NCI-H446 (cell line): ENCODE measurements at places on chromosomes 13 and 19.

DNA sequence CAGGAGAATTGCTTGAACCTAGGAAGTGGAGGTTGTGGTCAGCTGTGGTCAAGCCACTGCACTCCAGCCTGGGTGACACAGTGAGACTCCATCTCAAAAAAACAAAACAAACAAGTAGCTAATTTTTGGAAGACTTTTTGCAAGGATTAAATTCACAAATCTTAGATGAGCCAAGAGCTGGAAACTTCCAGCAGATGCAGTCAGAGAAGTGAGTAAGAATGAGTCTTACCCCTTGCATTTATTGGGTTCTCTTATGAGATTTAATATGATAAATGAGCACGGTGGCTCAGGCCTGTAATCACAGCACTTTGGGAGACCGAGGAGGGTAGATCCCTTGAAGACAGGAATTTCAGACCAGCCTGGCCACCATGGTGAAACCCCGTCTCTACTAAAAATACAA, 44.9 kb upstream of the NBEA start:
- DNase-seq: no peak

- no peak for DNase-seq
These were observed 64.0 kb downstream of the ANKRD10 start for GRCh38 chr13:110850840-110851239.

GRCh38 chr13:45851171-45851921, at the start of gene SIAH3:
SIAH3 (minus strand) TSS chr13:45851753; CDS start chr13:45851629, 124 bp downstream.
- no peak for DNase-seq

DNA sequence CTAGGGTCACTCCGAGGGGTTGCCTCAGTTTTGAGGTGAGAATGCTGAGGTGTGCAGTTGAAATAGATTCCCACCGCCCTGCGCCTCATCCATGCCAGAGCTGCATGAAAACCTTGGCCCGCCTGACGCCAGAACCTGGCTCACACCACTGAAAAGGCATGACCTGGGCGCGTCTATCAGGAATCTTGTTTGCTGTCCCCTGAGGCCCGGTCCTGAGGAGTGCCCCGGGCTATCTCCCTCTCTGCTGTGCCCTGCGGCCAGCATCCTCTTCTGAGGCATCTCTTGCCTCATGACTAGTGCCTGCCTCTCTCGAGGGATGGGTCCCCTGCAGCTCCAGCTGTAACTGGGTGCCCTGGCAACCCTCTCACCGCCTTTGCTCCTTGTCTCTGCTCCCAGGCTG, 28.1 kb downstream of the SMARCA4 start:
- no peak for DNase-seq

- DNase-seq: no peak
These were observed 286.1 kb downstream of the KCTD12 start for GRCh38 chr13:76600081-76600480.

DNA sequence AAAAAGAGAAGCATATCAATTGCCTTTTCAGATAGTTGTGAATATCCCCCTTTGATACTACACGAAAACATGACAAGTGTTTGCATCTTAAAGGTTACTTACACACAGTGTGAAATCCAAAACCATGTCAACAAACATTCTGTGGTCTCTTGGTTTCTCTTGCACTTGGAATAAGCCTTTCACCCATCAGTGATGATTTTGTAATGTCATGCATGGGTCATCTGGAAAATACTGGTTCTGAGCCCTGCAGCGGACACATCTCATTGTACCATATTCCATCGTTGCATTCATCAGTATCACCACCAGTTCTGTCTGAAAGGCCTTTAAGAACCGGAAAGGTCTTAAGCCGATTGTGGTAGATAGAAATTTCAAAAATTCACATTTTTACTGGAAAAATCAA, 65.4 kb upstream of the SOX1 start:
- DNase-seq: no peak

- no peak for DNase-seq
These were observed 14.1 kb downstream of the ZNF490 start for GRCh38 chr19:12596485-12596884.

- DNase-seq: no peak
These were observed 722.1 kb downstream of the DACH1 start for GRCh38 chr13:71144883-71145282.

DNA sequence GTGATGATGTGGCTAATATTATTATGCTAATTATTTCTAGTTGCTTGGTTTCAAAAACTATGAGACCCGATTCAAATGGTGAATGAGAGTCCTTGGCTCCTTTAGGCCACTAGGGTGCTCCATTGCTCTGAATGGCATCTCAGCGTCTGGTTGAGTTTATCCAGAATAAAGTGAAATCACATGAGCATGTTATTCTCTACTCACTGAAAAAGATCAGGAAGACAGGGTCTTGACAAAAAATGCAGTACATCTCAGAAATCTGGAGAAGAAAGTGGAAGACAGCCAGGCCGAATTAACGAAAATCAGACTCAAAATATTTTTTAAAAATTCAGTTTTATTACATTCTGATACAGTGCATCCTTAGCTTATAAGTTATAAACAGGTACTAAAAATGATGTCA, 516.2 kb downstream of the MYO16 start:
- peak; percentile 0 for DNase-seq

- DNase-seq: peak; percentile 7
These were observed 1209.7 kb upstream of the PCDH9 start for GRCh38 chr13:68439817-68440216.

- no peak for DNase-seq
These were observed 8.7 kb downstream of the MAP2K2 start for GRCh38 chr19:4115050-4115817.

- DNase-seq: no peak
These were observed at the start of gene COL5A3 for GRCh38 chr19:10010247-10010691. COL5A3 (minus strand) TSS chr19:10010504; CDS start chr19:10010385, 119 bp downstream.

- peak; percentile 79 for DNase-seq
These were observed 1.1 kb downstream of the KEAP1 start for GRCh38 chr19:10501971-10502523.

GRCh38 chr19:39046037-39046821, 13.9 kb upstream of the FBXO27 start:
- no peak for DNase-seq

DNA sequence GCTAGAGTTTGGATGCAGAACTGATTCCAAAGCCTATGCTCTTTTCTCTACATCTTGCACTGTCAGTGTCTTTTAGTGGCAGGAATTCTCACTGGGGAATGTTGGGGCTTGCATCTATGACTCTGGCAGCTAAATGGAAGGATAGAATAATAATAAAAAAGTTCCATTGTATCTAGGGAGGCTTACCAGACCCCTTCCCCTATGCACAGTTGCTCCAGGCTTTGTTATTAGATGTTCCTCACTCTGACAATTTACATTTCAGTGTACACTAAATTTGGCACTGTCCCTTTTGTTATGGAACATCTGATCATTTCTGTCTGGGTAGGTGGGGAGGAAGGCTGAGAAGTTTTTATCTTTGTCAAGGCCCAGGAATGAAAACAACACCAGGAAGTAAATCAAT, 3.7 kb upstream of the TRIM13 start:
- DNase-seq: no peak

DNA sequence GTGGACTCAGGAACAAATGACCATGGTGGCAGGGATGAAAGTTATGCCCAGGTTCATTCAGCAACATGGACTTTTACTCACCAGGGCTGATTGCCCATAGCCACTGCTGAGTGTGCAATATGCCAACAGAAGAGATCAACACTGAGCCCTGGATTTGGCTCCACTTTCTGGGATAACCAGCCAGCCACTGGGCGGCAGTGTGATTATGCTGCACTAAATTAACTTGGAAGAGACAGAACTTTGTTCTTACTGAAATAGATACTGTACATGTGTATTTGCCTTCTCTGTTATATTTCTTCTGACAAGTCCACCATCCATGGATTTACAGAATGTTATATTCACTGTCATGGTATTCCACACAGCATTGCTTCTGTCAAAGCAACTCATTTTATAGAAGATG, 257.4 kb downstream of the TDRD3 start:
- peak; percentile 41 for DNase-seq

DNA sequence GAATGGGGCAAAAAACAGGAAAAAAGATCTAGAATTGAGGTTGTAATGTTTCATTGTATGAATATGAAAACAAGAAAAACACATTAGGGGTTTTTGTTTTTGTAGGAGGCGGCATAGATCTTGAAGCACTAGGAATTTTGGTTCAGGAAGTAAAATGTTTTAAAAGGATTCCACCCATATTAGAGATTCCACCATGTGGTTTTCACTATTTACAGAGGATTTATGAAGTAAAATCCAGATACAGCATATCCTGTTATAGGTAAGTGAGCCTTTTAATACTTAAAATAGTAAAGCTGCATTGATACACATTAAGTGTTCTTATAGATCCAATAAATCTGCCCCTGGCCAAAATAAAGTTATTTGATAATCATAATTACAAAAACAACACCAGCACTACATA, 61.4 kb downstream of the MICU2 start:
- no peak for DNase-seq

DNA sequence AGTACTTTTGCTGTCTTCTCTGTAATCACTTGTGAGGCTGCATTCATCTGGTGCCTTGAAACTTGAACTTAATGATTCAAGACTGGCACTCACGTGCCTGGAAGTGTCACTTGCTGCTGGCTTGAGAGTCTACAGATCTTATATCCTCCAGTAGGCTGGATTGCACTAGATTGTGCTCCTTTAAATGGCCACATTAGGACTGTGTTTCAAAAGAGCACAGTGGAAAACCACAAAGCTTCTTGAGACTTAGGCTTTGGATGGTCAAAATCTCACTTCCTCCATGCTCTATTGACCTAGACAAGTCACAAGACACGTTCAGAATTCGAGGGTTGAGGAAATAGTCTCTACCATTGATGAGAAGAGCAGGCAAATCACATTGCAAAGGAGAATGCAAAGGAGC, 1278.8 kb upstream of the MIR17HG start:
- DNase-seq: no peak

DNA sequence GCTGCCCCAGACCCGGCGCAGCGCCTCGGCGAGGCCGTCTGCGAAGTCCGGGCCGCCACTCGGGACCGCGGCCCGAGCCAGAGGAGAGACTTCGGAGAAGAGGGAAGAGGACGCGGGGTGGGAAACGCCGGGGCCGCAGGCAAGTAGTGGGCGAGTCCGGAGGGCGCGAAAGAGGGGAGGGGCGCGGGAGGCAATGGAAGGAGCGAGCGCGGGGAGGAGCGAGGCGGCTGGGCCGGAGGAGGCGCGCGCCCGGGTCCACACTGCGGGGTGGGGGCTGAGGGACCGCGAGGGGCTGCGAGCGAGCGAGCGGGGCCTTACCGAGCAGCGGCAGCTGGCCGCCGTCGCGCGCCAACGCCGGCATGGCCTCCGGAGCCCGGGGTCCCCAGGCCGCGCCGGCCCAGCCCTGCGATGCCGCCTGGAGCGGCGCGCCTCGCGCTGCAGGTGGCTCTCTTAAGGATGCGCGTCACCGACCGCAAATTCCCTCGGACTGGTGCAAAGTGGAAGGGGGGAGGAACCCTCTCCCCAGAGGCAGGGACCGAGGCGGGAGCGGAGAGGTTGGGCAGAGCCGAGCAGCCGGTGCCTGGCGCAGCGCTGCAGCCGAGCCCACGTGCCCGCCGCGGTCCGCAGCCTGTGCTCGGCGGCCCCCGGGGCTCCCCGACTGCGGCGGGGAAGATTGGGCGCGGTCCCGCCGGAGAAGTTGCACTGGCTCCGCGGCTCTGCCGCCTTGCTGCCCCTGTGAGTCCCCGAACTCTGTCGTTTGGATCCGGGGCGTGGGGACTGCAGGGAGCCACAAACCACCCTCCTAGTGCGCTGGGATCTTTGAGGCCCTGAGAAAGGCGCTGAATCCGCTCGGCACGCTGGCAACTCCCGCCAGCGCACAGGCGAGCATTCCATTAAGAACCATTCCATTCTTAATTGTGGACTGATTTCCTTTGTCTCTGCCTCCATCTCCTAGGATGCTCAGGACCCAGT, at the start of gene FLT3:
Gene FLT3 (minus strand): TSS at position 427 of the 972 bp plus-strand sequence. CDS start 66 bp downstream, at position 361.
- no peak for DNase-seq

DNA sequence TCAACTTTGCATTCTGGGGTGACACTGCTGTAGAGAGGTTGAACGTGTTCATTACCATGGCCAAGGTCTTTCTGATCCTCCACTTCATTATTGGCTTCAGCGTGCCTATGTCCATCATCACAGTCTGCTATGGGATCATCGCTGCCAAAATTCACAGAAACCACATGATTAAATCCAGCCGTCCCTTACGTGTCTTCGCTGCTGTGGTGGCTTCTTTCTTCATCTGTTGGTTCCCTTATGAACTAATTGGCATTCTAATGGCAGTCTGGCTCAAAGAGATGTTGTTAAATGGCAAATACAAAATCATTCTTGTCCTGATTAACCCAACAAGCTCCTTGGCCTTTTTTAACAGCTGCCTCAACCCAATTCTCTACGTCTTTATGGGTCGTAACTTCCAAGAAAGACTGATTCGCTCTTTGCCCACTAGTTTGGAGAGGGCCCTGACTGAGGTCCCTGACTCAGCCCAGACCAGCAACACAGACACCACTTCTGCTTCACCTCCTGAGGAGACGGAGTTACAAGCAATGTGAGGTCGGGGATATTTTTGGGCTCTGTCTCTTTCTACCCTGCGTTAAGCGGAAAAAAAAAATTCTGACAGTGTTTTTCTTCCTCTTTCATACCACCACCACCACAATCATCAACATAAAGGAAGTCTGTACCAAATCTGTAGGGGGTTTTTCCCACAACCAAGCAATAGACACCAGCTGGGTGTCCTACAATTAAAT, 29.5 kb downstream of the FPR3 start:
- no peak for DNase-seq

DNA sequence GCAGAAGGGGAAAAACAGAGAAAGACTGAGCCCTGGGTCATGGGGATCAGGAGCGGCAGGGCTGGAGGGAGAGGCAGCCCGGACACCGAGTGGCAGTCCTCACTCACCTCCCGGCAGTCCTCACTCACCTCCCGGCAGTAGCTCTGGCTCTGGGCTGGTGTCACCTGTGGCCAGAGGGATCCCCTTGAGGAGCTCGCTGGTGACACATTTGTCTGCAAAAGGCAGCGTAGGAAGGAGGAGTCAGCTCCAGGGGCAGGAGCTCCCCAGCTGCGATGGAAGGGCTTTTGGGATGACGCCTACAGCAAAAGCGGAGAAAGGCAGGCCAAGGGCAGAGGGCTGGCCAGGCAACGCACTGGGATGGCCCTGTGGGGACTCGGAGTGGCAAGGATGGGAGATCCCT, 739 bp downstream of the EIF3G start:
- DNase-seq: no peak

GRCh38 chr13:75327135-75327510, 154.8 kb downstream of the TBC1D4 start:
- no peak for DNase-seq

GRCh38 chr13:64274481-64275217, 2859.0 kb upstream of the PCDH20 start:
- DNase-seq: no peak
